Esophagus muscularis mucosa (tissue), 4 donors: ENCODE measurements at places on chromosomes 16 and 17. TPM values are rescaled to one million over a fixed set of nuclear protein-coding genes. Genes with fewer than 3 reads are reported as not detected.
A peak's percentile ranks its signal among the peaks of the same experiment; 100 is the strongest.

Gene CAPNS2
- total RNA-seq: 1.2 TPM

Gene COPS3
- 60.1 TPM for total RNA-seq

Gene HOXB5
- 0.52 TPM for total RNA-seq

Gene METTL2A
- 12.2 TPM for total RNA-seq

Gene LRRC75A
- 3.1 TPM for total RNA-seq

DNA sequence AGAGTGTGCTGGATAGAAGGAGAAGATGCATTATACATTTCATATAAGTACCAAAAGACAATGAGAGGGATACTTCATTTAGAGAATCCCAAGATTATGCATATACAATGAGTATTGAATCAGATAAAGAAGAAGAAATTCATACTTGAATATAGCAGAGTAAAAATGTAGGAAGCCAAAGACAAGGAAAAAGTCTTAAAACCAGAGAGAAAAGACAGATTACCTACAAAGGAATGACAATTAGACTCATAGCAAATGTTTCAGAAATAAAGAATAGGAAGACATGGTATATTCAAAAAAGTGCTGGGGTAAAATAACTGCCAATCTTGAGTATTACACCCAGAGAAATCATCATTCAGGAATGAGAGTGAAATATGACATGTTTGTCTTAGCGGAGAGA is 6.8 kb upstream of the MSI2 start:
- no peak for DNase-seq

DNA sequence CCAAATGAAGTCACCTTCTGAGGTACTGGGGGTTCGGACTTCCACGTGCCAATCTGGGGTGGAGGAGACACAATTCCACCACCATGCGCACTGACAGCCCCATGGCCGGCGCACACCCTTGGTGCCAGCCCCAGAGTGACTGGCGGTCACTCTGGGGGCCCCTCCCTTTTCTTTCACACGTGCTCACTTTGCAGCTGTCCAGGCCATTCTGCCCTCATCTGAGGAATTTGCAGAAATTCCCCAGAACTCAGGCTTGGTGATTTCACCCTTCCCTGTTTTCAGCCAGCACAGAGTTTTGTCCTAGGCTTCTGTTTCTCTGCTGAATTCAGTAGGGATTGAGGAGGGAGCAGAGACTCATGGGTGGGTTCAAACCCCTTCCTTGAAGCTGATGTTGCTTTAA is 54.8 kb downstream of the CDRT4 start:
- no peak for DNase-seq

DNA sequence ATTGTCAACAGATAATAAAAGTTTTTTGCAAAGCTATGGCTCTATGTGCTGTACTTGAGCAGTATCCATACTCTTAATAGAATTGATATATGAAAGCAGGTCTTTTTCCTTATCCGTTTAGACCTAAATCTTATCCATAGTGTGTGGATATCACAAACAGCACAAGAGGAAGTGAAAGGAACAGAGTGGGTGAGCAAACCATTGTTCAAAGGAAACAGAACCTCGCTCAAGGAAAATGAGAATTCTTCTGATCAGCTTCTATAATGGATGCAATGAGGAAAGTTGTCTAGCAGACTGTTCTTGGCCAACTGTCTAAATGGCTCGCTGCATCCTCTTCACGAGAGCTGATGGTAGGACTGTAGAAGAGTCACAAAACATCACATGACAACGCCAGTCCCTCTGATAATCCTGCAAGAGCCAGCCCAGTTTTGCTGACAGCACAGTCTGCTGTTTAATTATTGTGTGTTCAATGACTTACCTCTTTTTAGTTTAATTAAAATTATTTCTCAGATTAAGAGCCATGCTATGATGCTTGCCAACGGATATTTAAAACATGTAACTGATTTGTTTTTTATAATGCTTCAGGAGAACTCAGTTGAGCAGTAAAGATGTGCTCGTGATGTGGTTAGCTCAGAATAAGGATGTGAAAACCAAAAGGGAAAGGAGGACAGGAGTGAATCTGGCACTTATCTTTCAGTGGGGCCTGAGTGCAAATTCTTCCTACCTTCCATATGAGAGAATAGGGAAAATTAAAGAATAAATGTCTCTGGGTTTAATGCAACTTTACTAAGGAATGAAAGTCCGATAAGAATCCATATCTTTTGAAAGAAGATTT is 38.5 kb downstream of the WWOX start:
- peak; percentile 45 for DNase-seq

- no peak for DNase-seq
These were observed 83.6 kb downstream of the C17orf58 start for GRCh38 chr17:67912656-67913055.
